ENCODE measurements at places on chromosomes 16 and 17. TPM values are rescaled to one million over a fixed set of nuclear protein-coding genes. Genes with fewer than 3 reads are reported as not detected.

Gene TMC5
- not detected for total RNA-seq

Gene FN3K
- not detected for total RNA-seq

Gene CCDC78
- total RNA-seq, result 0.59 TPM

Gene UTP4
- total RNA-seq, result 108 TPM

Gene SLC47A1
- 12.0 TPM for total RNA-seq

Gene RNF43
- not detected for total RNA-seq

Gene WDR90
- 6.0 TPM for total RNA-seq

Gene YBX2
- total RNA-seq, result 6.5 TPM

GRCh38 chr16:87806641-87807546, 41.1 kb upstream of the KLHDC4 start:
- DNase-seq, result peak; percentile 86

DNA sequence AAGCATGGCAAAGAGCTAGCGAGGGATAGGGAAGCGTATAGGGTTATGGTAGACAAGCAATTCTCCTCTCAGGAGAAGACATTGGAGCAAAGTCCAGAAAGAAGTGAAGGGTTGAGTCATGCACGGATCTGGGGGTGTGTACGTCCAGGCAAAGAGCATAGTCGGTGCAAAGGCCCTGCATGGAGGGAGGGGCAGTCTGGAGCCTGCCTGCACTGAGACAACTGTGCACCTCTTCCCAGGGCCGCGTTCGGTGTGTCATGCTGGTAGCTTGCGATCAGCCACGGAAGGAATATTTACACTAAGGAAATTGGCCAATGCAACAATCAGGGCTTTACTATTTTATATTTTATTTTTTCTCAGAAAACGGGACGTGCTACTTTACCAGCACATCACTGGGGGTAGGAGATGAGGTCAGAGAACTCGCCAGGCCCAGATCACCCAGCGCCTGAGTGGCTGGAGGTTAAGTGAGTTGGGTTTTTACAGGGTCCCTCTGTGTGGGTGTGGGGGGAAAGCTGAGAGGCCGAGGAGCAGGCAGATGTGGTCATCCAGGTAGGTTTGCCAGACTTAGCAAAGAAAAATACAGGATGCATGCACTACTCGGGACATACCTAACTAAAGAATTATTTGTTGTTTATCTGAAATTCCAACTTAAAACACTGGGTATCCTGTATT, 6.7 kb upstream of the B9D1 start:
- no peak for DNase-seq

- peak; percentile 73 for DNase-seq
These were observed 10.6 kb upstream of the CETP start for GRCh38 chr16:56950881-56951771.

- peak; percentile 55 for DNase-seq
These were observed 54.4 kb upstream of the RCVRN start for GRCh38 chr17:9959377-9959981.

- DNase-seq, result no peak
These were observed 114.1 kb downstream of the SPAG9 start for GRCh38 chr17:51006601-51007000.

DNA sequence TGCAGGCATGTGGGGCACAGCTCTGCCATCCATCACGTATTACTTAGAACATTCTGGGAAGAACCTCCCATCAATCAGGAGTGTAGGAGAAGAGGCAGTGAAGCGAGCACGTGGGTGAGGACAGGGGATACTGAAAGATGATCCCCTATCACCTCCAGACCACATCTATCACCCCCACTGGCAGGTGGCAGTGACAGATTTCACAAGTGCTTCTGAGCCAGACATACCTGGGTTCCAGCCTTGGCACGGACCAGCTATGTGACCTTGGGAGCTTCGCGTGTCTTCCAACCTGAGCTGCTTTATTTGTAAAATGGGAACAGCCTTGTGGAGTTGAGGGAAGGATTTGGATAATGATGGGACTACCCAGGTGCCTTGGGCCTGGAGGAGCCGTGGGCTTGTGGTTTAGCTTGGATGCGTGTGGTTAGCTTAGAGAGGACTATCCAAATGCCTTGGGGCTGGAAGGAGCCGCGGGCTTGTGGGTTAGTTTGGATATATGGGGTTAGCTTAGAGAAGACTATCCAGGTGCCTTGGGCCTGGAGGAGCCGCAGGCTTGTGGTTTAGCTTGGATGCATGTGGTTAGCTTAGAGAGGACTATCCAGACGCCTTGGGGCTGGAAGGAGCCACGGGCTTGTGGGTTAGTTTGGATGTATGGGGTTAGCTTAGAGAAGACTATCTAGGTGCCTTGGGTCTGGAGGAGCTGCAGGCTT, 206.4 kb downstream of the ENGASE start:
- no peak for DNase-seq

GRCh38 chr16:26756633-26757032, 310.1 kb upstream of the C16orf82 start:
- no peak for DNase-seq

DNA sequence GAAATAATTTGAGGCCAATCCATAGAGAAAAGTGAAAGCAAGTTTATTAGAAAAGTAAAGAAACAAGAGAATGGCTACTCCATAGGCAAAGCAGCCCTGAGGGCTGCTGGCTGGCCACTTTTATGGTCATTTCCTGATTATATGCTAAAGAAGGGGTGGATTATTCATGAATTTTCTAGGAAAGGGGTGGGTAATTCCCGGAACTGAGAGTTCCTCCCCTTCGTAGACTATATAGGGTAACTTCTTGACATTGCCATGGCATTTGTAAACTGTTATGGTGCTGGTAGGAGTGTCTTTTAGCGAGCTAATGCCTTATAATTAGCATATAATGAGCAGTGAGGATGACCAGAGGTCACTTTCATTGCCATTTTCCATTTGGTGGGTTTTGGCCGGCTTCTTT, 4.4 kb downstream of the DHRS7B start:
- DNase-seq, result no peak

GRCh38 chr16:81629896-81630634, 149.0 kb upstream of the PLCG2 start:
- no peak for DNase-seq

DNA sequence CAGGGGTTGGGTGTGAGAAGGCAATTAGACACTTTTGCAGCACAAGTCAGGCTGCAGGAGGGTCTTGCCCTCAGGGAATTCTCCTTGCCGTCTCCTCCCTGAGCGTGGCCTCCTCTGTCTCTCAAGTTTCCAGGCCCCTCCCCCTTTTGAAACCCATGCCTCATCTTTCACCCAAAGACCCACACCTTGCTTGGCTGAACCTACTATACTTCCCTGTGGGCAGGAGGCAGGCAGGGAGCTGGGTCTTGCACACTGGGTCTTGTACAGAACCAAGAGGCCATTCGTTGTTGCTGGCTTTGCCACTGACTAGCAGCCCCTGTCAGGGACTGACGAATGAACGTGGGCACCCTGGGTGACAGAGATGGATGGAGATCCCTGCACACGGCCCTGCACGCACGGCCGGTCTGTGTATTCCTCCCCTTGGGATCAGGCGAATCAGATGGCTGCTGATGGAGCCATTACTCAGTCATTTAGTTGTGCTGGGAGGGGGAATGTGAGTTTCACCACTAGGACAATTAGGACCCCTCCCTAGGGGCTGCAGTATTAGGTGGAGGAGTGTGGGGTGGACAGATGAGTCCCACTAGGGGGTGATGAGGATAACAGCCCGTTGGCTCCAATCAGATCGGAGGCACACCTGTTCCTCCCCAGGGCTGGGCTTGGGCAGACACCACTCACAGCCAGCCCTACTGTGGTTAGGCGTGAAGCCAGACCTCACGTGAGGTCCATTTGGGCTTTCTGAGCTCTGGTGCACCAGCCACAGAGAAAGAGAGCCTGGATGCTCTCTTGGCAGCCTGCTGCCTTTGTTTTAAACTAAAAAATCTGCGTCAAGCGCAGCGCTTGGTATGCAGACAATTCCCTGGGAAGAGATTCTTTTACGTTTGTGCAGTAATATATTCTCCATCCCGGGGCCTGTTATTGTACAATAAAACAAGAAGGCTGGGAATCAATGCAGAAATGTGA, 167.7 kb upstream of the WSCD1 start:
- DNase-seq, result no peak

DNA sequence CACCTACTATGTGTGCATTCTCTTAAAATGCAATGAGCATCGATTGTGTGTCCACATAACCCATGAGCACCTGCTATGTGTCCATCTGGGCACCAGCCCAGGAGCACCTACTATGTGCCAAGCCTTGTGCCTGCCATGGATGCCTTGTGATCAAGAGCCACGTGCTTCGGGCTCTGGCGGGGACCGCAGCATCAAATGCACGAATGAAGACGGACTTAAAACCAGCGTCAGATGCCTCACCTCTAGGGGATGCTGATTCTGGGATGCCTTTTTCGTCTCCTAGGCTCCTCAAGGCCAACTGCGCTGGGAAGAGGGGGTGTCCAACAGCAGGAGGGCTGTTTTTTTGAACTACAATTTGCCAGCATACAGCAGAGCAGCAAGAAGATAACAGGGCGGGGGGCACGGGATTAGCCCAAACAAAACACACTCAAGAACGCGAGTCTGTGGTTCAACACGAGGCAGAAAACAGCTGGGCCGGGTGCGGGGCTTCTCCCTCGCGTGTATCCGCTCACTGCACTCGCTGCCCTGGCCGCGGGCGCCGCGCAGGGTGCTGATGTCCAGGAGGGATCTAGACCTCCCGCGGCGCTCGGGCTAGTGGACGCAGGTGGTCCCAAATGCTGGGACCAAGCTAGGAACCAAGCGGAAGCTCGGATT, 1.2 kb upstream of the GLIS2 start:
- DNase-seq, result no peak

DNA sequence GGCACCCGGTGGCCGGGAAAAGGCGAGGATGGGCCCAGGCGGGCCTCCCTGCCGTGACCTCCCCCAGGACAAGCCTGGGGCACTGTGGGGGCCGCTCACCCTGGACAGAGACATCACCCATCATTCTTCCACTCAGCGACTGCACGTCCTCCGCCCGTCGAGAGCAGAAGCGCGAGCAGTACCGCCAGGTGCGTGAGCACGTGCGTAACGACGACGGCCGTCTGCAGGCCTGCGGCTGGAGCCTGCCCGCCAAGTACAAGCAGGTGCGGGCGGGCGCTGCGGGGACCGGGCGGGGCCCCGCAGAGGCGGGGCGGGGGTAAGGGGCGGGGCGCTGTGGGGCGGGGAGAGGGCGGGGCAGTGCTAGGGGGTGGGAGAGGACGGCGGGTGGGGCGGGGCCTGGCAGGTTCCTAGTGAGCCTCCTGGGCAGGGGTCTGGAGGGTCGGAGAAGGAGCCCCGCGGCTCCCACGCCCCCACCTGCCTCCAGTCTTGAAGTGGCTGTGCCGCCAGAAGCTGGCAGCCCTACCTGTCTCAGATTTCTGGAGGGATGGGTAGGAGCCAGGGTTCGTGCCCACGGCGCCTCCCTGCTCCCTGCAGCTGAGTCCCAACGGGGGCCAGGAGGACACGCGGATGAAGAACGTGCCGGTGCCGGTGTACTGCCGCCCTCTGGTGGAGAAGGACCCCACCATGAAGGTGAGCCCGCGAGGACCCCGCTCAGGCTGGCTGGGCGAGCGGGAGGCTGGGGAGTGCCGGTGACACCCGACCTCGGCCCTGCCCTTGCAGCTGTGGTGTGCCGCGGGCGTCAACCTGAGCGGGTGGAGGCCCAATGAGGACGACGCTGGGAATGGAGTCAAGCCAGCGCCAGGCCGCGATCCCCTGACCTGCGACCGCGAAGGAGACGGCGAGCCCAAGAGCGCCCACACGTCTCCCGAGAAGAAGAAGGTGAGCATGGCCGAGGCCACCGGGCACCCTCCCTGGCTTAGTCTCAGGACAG, 7.5 kb downstream of the NME3 start:
- no peak for DNase-seq

- DNase-seq, result peak; percentile 50
These were observed 147.0 kb downstream of the MAP2K6 start for GRCh38 chr17:69561462-69561861.

DNA sequence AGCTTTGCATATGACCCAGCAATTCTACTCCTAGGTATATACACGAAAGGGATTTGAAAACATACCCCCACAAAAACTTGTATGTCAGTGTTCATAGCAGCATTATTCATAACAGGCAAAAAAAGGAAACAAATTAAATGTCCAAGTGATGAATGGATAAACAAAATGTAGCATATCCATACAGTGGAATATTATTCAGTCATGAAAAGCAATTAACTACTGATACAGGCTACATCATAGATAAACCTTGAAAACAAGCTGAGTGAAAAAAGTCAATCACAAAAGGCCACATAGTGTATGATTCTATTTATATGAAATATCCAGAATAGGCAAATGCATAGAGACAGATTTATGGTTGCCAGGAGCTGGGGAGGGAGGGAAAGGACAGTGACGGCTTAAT, 676 bp downstream of the EME1 start:
- no peak for DNase-seq

- no peak for DNase-seq
These were observed 28.3 kb downstream of the PTRH2 start for GRCh38 chr17:59678918-59679317.

GRCh38 chr16:55510185-55510805, 1.4 kb downstream of the LPCAT2 start:
- DNase-seq, result no peak

GRCh38 chr16:20042848-20043247, 30.8 kb downstream of the GPR139 start:
- peak; percentile 44 for DNase-seq

DNA sequence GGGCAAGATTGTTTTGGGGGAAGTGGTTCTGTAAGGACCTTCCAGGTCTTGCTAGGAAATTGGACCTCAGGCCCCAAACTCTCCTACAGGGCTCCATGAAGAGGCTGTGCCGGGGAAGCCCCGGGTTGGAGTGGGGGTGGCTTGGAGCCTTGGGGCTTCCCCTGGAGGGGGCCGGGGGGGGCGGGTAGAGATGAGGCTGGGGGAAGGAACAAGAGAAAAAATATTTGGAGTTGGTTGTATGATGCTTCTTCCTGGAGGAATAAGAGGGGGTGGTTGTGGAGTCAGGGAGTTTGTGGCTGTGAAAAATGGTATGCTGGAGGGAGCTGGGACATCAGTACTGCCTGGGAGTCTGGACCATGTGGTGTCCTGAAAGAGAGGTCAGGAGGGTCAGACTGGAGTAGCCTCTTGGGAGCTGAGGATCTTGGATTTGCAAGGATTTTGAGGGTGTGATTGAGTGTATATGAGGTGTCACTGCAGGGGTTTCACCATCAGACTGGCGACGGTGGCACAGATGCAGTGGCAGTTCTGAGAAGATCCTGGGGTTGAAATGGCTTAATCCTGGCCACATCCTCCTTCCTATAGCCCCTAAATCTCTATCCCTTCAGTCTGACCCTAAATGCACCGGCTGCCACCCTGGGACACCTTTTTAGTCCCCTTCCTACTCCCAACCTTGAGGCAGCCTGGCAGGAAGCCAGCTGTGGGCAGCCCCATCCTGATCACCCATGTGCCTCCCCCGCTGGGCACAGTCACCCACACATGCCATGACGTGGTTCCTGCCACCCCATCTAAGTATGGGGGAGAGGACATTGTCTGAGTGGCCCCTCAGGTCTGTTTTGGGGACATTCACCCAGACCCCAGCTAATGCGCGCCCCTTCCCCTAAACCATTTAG, 10.9 kb downstream of the RARA start:
- DNase-seq, result no peak

- no peak for DNase-seq
These were observed 28.0 kb downstream of the DCUN1D3 start for GRCh38 chr16:20871941-20872815.

DNA sequence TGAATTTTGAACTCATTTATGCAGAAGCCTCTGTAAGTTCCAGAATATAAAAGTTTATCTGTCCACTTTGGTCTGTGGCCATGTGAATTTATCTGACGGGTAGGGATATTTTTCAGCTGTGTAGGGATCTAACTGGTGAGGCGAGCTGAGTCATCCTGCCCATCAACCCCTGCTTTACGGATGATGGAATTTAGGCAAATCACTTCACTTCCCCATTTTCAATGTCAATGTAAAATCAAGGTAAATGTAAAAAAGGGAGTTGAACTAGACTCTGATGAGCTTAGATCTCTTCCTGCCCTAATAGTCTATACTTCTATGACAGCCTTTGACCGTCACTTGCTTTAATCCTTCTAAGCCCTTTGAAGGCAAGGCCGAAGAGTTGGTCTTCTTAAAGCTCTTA, 2.6 kb downstream of the SLC16A6 start:
- DNase-seq, result peak; percentile 30

Data from MG63 (cell line).